ENCODE measurements at places on chromosomes 12 and 14. TPM values are rescaled to one million over a fixed set of nuclear protein-coding genes. Genes with fewer than 3 reads are reported as not detected.

RND1 gene
- total RNA-seq = 6.0 TPM

CARMIL3 gene
- total RNA-seq = 0.31 TPM

GLS2 gene
- 2.8 TPM for total RNA-seq

FBXO21 gene
- total RNA-seq = 61.7 TPM

GCH1 gene
- total RNA-seq = 42.5 TPM

SPIC gene
- total RNA-seq = not detected

ORAI1 gene
- 51.3 TPM for total RNA-seq

OR4K2 gene
- not detected for total RNA-seq

ZNF385A gene
- total RNA-seq = 3.4 TPM

GPR65 gene
- total RNA-seq = 16.6 TPM

SLC6A12 gene
- not detected for total RNA-seq

PPP2R5E gene
- 38.5 TPM for total RNA-seq

SDS gene
- not detected for total RNA-seq

MGAT4C gene
- not detected for total RNA-seq

ANKS1B gene
- total RNA-seq = 1.2 TPM

SOCS2 gene
- total RNA-seq = 37.7 TPM

TMCC3 gene
- total RNA-seq = 1.5 TPM

SYCP3 gene
- 0.29 TPM for total RNA-seq

REM2 gene
- 7.2 TPM for total RNA-seq

LEMD3 gene
- 52.2 TPM for total RNA-seq

CIROP gene
- not detected for total RNA-seq

RNASE13 gene
- not detected for total RNA-seq

RIPK3 gene
- total RNA-seq = 22.7 TPM

AREL1 gene
- total RNA-seq = 44.9 TPM

CLMN gene
- 0.26 TPM for total RNA-seq

PRICKLE1 gene
- 0.86 TPM for total RNA-seq

TMEM253 gene
- 1.3 TPM for total RNA-seq

MYF5 gene
- not detected for total RNA-seq

C1R gene
- 7.2 TPM for total RNA-seq

GDF3 gene
- total RNA-seq = not detected

CD163L1 gene
- total RNA-seq = 0.08 TPM

SLC25A21 gene
- not detected for total RNA-seq

KRT78 gene
- not detected for total RNA-seq

SLC5A8 gene
- not detected for total RNA-seq

RNASE3 gene
- not detected for total RNA-seq

AHNAK2 gene
- total RNA-seq = not detected

CDCA3 gene
- total RNA-seq = 0.65 TPM

ASIC1 gene
- 0.17 TPM for total RNA-seq

LRRC9 gene
- not detected for total RNA-seq

COQ10A gene
- total RNA-seq = 34.4 TPM

RERG gene
- total RNA-seq = not detected

PDE3A gene
- total RNA-seq = 2.8 TPM

RHOJ gene
- total RNA-seq = not detected
